Subcutaneous preadipocyte (primary cell): ENCODE measurements at places on chromosomes 5 and 9. TPM values are rescaled to one million over a fixed set of nuclear protein-coding genes. Genes with fewer than 3 reads are reported as not detected.

The FOXD4L3 gene
- total RNA-seq, result under 0.01 TPM in 1 of 2 replicates, not detected in the other

The HTR4 gene
- not detected in 2 replicates for total RNA-seq

The SLCO4C1 gene
- under 0.01 and 0.20 TPM in 2 replicates for total RNA-seq

The CCNJL gene
- not detected in 2 replicates for total RNA-seq

The PLEKHG4B gene
- not detected in 2 replicates for total RNA-seq

The TPM2 gene
- total RNA-seq, result 338 and 431 TPM in 2 replicates

The ENTR1 gene
- 36.4 and 48.9 TPM in 2 replicates for total RNA-seq

The FGFR4 gene
- total RNA-seq, result 0.73 and 1.4 TPM in 2 replicates

The SLC36A3 gene
- not detected in 2 replicates for total RNA-seq

The POU4F3 gene
- total RNA-seq, result under 0.01 TPM in 1 of 2 replicates, not detected in the other

The ARL14EPL gene
- total RNA-seq, result 0.20 TPM in 1 of 2 replicates, not detected in the other

The COL27A1 gene
- 3.3 and 5.9 TPM in 2 replicates for total RNA-seq

The IFNA21 gene
- total RNA-seq, result not detected in 2 replicates

The UGT3A1 gene
- not detected in 2 replicates for total RNA-seq

The LECT2 gene
- total RNA-seq, result not detected in 2 replicates

The CTNND2 gene
- total RNA-seq, result under 0.01 and 2.0 TPM in 2 replicates

The NOXA1 gene
- total RNA-seq, result 0.20 and 0.37 TPM in 2 replicates

The ADGRD2 gene
- not detected in 2 replicates for total RNA-seq

The IL13 gene
- under 0.01 TPM in 1 of 2 replicates, not detected in the other for total RNA-seq

The TAL2 gene
- not detected in 2 replicates for total RNA-seq

The CCL27 gene
- total RNA-seq, result not detected in 2 replicates

The NNT gene
- total RNA-seq, result 39.3 and 46.1 TPM in 2 replicates

The IFNE gene
- 5.9 and 10.6 TPM in 2 replicates for total RNA-seq
